ENCODE measurements at places on chromosomes 1 and 21.

DNA sequence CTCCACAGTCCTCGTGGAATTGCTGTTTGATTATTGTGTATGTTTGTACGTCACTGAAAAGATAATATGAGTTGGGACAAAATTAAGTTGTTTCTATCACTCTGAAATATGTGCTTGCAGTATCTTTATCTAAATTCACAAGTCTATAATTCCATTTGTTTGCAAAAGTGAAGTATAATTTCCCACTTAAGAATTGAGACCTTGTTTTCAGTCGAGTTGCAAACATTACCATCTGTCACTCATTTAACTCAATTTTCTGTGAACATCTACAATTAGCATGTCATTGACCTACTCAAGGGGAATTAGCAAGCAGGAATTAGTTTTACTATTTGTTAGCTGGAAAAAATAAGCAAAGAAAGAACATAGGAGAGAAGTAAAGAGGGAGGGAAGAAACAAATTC is 195.8 kb downstream of the TPR start:
- no peak for DNase-seq

- DNase-seq: no peak
Measured at GRCh38 chr1:192327997-192328396, 11.2 kb downstream of the RGS21 start.

- no peak for DNase-seq
Measured at GRCh38 chr21:44496564-44497550, 41.5 kb downstream of the LRRC3 start.

DNA sequence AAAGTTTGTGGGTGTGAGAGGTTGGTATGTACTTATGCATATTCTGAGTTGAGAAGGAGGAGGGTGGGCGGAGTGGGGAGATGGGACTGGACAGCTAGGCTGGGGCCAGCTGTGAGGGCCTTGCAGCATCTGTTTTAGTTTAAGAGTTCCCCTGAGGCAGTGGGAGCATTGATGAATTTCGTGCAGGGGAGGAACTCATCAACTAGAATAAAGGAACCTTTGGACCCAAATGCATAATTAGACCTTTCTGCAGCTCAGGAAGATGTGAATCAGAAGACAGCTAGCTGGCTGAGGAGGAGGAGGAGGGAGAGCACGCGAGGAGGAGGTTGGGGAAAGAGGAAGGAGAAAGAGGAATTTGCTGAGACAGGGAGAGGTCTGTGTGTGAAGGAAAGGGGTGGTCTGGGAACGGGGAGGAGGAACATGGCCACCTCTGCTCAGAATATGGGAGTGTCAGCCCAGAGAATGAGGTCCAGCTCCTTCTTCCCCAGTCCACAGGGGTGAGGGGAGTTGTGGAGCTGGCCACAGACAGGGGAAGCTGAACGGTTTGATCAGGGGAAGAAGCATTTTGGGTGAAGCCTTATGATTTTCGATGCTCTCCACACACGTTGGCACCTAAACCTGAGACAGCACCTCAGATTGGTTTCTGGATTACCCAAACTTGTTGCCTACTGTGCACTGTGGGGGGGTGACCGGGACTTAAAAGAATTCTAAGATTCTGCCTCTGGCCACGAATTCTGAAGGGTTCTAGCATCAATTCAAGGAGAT is 27.7 kb downstream of the MYOG start:
- no peak for DNase-seq

DNA sequence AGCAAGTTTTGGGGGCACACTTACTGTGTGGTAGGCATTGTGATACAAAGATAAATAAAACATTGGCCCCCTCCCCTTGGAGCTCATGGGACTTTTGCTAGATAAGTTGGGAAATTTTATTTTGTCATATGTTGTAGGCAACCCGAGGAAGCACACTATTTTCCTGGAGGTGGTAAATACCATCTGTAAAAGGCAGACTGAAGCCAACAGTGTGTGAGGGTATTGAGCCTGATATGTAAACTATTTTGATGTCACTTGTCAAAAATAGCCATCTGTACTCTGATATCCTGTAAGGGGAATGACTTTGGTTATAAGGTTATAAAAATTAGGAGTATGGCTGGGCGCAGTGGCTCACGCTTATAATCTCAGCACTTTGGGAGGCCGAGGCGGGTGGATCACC is 30.6 kb downstream of the VANGL2 start:
- no peak for DNase-seq

- no peak for DNase-seq
Measured at GRCh38 chr1:118254001-118254400, 69.0 kb upstream of the SPAG17 start.

DNA sequence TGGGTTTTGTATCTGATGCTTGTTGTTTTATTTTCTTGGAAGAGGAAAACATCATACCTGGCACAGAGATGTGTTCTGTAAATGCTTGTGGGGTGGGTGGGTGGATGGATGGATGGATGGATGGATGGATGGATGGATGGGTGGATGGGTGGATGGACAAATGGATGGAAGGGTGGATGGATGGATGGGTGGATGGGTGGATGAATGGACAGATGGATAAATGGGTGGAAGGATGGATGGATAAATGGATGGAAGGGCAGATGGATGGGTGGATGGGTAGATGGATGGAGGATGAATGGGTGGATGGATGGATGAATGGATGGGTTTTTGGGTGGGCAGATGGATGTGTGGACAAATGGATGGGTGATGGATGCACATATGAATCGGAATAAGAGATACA is 111.5 kb downstream of the PDE9A start:
- DNase-seq: no peak

DNA sequence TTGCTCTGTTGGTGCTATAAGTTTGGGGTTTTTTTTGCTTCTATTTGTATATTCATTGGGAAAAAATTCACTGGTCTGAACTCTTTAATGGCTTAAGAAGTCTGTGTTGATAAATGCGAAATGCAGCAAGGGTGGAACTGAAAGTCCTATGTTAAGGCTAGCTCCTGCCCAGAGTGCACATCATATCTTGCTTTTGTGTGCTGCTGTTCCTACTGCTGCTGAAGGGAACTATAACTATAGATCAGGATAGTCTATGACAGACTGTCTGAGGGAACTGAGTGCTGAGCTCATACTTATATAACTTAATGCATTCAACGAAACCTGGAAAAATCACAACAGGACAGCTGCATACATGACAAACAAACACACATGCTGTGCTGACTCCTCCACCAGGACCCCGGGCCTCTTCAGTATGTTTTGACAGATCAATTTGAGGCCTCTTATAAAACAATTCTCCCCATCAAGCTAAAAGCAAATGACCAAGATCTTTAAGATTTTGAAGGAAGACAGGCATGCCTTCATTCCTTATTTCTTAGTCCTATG is 1031.5 kb upstream of the ADGRL2 start:
- no peak for DNase-seq

- DNase-seq: no peak
Measured at GRCh38 chr1:169163059-169163458, 56.6 kb downstream of the ATP1B1 start.

DNA sequence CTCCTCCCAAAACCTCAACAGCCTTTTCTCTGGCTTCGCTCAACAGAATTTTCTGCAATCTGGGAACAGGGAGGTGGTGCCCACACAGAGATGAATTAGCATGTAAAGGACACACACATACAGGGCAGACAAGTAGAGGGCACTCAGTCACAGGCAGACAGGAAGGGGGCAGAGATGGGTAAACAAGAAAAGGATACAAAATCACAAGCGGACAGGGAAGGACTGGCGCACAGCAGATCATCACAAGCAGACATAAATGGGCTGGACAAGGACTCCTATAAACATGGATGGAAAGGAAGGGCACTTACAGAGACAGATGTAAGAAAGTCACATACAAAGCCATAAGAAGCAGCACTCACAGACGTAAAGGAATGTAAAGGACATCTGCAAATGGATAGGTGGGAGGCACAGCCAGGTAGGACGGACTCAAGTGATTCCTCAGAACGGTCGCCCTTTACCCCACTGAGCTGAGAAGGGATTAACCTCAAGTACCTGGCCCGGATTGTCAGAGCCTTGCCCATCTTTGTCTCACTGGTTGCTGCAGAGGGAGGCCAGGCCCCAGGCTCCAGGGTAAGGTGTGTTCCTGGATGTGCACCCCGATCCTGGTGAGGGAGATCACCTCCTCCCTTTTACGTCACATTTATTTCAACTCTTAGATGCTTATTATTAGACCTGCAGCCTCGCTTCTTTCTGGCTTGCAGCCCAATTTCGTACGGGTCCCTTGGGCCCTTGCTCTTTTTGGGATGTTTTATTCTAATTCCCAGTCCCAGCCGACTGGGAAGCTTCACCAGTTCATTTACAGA is 836 bp upstream of the PRCC start:
- no peak for DNase-seq

GRCh38 chr1:228459091-228459993 is 27.8 kb upstream of the RNF187 start:
- no peak for DNase-seq

DNA sequence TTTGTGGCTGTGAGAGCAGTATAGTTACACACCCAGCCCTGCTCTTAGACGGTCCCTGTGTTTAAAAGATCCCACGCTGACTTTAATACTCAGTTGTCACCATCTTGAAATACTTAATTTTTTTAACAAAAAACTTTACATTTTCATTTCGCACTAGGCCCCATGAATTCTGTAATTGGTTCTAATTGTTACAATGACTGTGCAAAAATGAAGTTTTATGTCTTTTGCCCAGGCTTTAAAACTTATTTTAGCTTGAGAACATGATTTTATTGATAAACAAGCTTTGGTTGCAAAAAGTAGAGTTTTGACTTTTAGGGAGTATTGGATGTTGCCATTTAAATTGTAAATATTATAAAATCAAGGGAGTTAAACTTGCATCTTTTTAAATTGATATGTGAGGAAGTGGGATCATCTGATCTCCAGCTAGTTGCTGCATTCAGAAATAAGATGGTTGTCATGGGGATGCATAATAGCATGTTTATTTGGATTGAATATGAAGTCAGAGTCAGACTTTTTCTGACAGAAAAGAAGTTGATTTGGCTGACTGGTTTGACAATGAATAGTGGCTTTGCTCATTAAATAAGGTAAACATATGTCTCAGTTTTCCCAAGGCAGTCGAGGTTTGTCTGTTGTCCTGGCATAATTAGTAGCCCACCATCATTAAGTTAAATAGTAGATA is 23.0 kb upstream of the CRP start:
- no peak for DNase-seq

- no peak for DNase-seq
Measured at GRCh38 chr1:68326481-68326880, 94.2 kb upstream of the WLS start.

Measured in C1 segment of cervical spinal cord (tissue), 14 donors.